Thoracic aorta (tissue), 2 donors: ENCODE measurements at places on chromosomes 11 and 22. TPM values are rescaled to one million over a fixed set of nuclear protein-coding genes. Genes with fewer than 3 reads are reported as not detected.
A peak's percentile ranks its signal among the peaks of the same experiment; 100 is the strongest.

The LRRC32 gene
- total RNA-seq, result 133 TPM

DNA sequence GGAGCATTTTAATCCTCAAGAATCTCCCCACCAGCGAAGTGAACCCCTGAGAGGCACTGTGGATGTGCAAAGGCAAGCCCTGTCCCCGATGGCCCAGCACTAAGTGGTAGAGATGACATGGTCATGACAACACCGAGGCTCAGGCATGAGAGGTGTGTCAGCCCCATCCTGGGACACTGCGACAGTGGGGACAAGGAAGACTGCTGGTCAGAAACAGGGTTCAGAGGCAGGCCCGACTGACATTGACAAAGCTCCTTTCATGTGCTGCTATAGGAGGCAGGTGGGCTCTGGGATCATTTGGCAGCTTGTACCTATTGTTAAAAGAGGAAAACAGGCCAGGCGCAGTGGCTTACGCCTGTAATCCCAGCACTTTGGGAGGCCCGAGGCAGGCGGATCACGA is 54.3 kb upstream of the MYEOV start:
- H3K36me3 ChIP-seq, result no peaks in the 10 kb centered on the region
- H3K27me3 ChIP-seq, result no peaks in the 10 kb centered on the region
- no peak overlapping the region for H3K4me3 ChIP-seq
- H3K27ac ChIP-seq, result no peak overlapping the region

- H3K27me3 ChIP-seq, result no peaks in the 10 kb centered on the region
- no peak for DNase-seq
- H3K4me3 ChIP-seq, result no peak overlapping the region
Measured at GRCh38 chr22:42814215-42814614, 42.9 kb downstream of the ARFGAP3 start.

GRCh38 chr11:74776546-74776945 is 27.9 kb downstream of the RNF169 start:
- no peak overlapping the region for H3K4me3 ChIP-seq
- DNase-seq, result no peak
- peaks cover 30% of the 10 kb centered on the region for H3K4me1 ChIP-seq
- H3K27me3 ChIP-seq, result no peaks in the 10 kb centered on the region
- H3K27ac ChIP-seq, result no peak overlapping the region
- no peaks in the 10 kb centered on the region for H3K36me3 ChIP-seq

- no peak overlapping the region for H3K4me3 ChIP-seq
- no peak for DNase-seq
- H3K36me3 ChIP-seq, result no peaks in the 10 kb centered on the region
- no peak overlapping the region for H3K27ac ChIP-seq
Measured at GRCh38 chr11:8314916-8315315, 51.2 kb upstream of the LMO1 start.

The PKDREJ gene
- under 0.01 TPM for total RNA-seq

DNA sequence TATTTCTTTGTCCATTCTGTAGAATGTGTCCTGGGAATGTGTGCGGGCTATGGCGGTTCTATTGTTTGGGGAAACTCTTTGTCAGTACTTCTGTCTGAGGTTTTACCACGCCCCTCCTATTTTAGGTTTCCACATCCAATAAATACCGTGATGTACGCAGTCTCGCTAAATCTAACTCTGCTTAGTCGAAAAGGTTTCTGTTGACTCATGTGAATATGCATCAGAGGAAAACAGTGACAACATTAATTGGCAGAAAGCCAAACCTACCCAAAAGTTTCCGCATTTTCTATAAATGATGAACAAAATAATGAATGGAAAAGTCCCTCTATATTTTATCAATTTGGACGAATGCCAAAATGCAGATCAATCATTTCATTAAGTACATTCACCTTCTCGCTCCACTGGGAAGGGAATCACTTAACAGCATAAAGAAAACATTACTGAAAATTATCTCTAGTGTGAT is 143.4 kb downstream of the MAML2 start:
- DNase-seq, result no peak
- no peak overlapping the region for H3K4me3 ChIP-seq
- no peaks in the 10 kb centered on the region for H3K36me3 ChIP-seq
- peaks cover 12% of the 10 kb centered on the region for H3K4me1 ChIP-seq

The SIPA1 gene
- total RNA-seq, result 47.9 TPM

DNA sequence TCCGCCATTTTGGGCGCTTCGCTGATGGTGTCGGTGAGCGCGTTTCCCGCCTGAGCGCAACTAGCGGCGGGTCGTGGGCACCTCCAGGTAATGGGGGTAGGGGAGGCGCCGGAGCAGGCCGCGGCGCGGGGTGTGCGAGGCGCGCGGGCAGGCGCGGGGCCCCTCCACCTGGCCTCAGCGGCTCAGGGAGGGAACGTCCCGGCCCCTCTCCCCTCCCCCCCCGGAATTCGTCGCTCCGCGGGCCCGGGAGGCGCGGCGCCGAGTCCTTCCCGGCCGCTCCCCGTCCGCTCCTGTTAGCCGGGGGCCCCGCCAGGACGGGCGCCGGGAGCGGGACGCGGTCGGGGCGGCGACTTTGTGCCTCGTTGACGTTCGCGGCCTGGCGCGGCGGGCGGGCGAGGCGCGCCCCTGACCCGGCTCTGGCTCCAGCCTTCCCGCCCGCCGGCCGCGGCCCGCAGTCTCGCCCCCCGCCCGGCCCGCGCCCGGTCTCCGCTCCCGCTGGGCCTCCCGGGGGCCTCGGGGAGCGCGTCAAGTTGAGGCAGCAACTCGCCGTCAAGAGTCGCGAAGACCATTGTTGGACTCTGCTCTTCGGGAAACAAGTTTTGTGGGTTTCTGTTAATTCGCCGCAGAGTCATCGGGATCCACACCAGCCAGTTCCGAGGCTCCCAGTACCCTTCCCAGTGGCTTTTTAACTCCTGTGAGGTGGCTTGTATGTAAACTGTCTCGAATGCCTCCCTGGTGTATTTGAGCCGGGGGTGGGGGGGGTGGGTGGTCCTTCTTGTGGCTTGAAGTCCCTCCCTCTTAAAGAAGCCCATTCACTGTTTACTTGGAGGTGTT is at the start of gene PPP6R3:
PPP6R3 (plus strand) TSS at position 12 of the 834 bp plus-strand sequence. CDS start 76,913 bp downstream, outside the sequence.
- H3K27ac ChIP-seq, result peak within 1 kb of the TSS; percentile 94
- H3K4me1 ChIP-seq, result peaks cover 49% of the 10 kb centered on the region
- H3K36me3 ChIP-seq, result no peaks in the 10 kb centered on the region
- peak within 1 kb of the TSS; percentile 94 for H3K4me3 ChIP-seq
- no peaks in the 10 kb centered on the region for H3K27me3 ChIP-seq

The UBASH3B gene
- total RNA-seq, result 12.3 TPM
